ENCODE measurements at places on chromosomes 2 and 18.

- no peak for DNase-seq
Measured at GRCh38 chr2:241312082-241312481, 3.4 kb downstream of the HDLBP start.

GRCh38 chr2:239358062-239358754 lies 42.6 kb downstream of the HDAC4 start:
- DNase-seq = no peak

GRCh38 chr2:157849591-157849990 lies 26.5 kb downstream of the ACVR1 start:
- DNase-seq = no peak

GRCh38 chr2:9637330-9637729 lies 6.5 kb upstream of the YWHAQ start:
- no peak for DNase-seq

GRCh38 chr18:39208729-39209128 lies 1643.1 kb upstream of the CELF4 start:
- no peak for DNase-seq
